Thoracic aorta (tissue), 2 donors: ENCODE measurements at places on chromosomes 2 and 18.

DNA sequence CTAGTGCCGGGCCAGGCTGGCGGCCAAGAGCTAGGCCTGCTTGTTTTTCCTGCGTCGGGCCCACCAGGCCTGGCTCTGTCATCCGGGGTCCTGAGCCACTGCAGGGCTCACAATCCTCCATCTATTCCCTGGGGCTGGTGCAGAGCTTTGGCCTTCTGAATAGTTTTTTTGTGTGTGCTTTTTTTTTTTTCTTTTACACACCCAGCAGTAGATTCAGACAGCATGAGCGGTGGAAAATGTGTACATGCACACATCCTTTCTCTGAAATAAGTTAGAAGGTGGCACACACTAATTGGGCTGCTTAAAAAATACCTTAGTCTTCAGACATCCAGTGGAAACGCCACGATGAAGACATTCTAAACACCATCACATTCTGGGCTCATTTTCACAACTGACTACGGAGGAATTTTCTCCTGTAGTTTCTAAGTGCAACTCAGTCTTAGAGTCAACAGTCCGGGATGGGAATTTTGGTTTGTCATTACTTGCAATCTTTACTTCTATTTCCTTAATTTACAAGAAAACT is 6.1 kb downstream of the ZFP36L2 start:
- no peak for DNase-seq

DNA sequence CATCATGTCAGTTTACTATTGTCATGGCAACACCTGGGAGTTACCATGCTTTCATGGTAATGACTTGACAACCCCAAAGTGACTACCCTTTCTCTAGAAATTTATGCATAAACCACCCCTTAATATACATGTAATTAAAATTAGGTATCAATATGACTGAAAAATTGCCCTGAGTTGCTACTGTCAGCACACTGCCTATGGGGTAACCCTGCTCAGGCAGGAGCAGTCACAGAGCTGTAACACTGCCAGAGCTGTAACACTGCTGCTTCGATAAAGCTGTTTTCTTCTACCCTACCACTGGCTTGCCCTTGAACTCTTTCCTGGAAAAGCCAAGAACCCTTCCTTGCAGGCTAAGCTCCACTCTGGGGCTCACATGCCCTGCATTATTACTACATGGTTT is 95.5 kb upstream of the SYT4 start:
- DNase-seq: no peak

- DNase-seq: no peak
These were observed 19.6 kb upstream of the WDR75 start for GRCh38 chr2:189421644-189422043.

- no peak for DNase-seq
These were observed 115.0 kb upstream of the LHCGR start for GRCh38 chr2:48870503-48870902.

GRCh38 chr2:197254776-197255530 is 55.6 kb downstream of the ANKRD44 start:
- no peak for DNase-seq
